Right ventricle myocardium superior (tissue), 1 donor: ENCODE measurements at places on chromosomes 13 and 19. TPM values are rescaled to one million over a fixed set of nuclear protein-coding genes. Genes with fewer than 3 reads are reported as not detected.

- no peak for DNase-seq
Measured at GRCh38 chr13:74251778-74252519, 117.7 kb upstream of the KLF12 start.

GRCh38 chr13:113559901-113560644 is 24.5 kb upstream of the TFDP1 start:
- no peak for DNase-seq

DNA sequence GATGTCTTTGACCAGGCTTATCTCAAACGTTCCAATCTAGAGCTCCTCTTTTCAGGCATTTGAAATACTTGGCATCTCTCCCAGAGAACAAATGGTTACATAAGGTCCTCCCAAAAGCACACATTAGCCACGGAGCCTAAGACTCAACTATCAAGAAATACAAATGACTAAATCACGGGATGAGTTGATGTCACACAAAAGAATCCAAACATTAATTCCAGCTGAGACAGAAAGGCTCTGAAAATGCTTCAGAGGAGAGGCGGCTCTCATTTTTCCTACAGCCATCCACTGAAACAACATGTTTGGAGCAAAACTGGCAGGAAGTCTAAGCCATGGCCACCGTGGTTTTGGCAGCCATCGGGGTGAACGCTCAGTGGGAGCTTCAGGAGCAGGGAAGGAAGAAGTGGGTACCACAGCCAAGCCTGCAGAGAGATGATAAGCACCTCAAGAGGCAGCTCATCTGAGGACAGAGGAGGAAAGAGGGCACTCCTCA is 122.5 kb downstream of the STK24 start:
- DNase-seq = no peak

GRCh38 chr13:48773531-48774275 is 120.0 kb downstream of the CYSLTR2 start:
- no peak for DNase-seq

DNA sequence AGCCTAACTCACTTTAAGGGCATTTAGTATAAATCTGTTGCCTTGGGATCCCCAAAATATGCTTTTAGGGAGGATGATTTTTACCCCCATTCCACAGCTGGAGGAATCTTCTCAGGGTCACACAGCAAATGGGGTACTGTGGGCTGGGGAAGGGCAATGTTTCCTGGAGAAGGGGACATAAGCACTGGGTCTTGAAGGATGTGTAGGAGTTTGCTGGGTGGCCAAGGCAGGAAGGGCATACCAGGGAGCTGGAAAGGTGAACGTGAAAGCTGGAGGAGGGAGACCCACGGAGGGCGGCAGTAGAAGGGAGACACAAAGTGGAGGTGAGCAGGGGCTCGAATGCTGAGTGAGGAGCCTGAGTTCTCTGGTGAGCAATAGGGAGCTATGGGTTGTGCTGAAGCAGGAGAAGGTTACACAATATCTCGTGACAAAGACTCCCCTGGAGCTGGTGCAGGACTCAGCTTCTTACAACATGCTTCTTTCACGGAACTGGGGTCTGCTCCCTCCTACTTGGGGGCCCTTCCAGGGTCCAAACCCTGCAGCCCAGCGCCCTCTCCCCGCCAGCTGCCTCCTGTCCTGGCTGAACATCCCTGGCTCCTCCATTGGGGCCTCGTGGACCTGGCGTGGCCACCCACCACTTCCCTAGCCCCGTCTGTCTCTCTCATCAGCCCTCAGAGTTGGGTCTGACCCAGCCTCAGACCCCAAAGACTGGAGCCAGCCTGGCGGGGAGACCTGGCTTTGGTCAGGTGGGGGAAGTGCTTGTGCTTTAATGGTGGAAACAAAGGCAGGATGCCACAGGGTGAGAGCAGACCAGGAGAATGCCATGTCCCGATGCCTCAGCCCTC is 11.1 kb downstream of the CILP2 start:
- no peak for DNase-seq

DNA sequence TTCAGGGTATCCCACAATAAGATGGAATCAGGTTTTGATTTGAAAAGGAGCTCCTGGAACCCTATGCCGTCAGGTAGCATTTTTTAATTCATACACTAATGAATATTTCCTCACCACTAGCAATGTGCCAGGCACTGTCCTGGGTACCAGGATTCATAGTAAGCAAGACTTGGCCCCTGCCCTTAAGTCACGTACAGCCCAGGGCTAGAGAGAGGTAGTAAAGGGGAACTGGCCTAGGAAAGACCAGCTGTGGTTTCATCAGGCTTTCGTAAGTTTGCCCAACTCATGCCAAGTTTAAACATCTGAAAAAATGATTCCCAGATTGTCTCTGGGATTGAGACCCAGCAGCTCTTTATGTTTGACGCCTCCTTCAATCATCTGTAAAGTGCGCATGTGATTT is 45.9 kb upstream of the AMER2 start:
- no peak for DNase-seq

DNA sequence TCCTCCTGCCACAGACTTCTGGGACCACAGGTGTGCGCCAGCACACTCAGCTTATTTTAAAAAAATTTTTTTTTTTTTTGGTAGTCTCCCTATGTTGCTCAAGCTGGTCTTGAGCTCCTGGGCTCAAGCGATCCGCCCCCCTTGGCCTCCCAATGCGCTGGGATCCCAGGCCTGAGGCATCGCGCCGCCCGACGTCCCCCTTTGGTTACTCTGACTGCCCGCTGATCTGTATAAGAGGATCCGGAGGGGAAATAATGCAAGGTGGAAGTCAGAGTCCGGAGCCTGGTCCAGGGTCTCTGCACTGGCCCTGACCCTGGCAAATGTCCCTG is 486 bp upstream of the ZNF805 start:
- no peak for DNase-seq

- DNase-seq = no peak
Measured at GRCh38 chr13:112619730-112620631, 32.0 kb upstream of the TUBGCP3 start.

GRCh38 chr19:46715975-46716671 is 791 bp downstream of the PRKD2 start:
- peak; percentile 44 for DNase-seq

GRCh38 chr19:32682317-32682716 is 6.7 kb downstream of the RGS9BP start:
- DNase-seq = no peak

- no peak for DNase-seq
Measured at GRCh38 chr13:76129305-76130000, 493.3 kb downstream of the LMO7 start.

DNA sequence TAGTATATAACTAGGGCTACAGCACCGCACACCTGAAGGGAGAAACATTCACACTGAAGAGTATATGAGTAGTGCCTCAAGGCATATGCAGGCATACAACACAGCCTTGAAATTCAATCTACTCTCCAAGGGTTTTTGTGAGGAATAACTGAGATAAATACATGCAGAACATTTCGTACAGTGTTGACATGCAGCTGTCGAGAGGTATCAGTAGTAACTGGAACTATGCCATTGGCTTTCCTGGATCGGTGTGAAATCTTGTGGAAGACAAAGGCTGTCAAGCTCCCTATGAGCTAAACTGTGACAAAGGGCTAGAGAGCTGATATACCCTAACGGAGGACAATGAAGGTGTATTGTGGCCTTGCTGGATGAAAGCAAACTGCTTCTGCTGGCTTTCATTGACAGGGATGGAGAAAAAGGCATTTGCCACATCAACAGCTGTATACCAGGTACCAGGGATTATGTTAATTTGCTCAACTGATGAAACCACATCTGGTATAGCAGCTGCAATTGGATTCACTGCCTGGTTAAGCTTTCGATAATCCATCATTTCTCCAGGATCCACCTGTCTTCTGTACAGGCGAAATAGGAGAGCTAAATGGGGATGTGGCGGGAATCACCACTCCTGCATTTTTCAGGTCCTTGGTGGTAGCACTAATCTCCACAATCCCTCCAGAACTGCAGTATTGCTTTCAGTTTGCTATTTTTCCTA is 16.3 kb downstream of the MTRF1 start:
- no peak for DNase-seq

DNA sequence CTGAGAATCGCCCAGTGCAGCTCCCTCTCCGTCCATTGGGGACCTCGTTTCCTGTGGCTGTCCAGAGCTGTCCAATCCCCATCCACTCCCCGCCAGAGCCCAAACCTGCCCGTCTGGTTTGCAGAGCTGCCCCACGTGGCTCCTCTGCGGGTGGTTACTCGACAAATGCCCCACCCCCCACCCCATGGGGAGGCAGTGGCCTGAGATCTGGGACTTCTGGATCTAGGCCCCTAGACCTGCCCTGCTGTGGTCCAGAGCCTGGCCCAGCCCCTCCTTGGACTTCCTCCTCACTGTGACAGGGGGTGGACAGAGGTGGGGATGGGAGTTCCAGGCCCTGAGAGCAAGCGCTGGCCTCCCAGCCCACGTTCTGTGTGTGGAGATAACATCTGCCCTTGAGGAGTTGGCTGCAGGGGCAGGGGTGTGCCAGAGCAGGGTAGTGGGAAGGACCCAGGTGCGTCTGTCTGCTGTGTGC is 29.1 kb downstream of the PAK4 start:
- no peak for DNase-seq

- DNase-seq = no peak
Measured at GRCh38 chr19:38726761-38727301, 17.4 kb downstream of the CAPN12 start.

GRCh38 chr19:3873151-3873550 is 4.3 kb upstream of the ZFR2 start:
- DNase-seq = no peak

- no peak for DNase-seq
Measured at GRCh38 chr19:43763473-43763939, 8.7 kb upstream of the SMG9 start.

DNA sequence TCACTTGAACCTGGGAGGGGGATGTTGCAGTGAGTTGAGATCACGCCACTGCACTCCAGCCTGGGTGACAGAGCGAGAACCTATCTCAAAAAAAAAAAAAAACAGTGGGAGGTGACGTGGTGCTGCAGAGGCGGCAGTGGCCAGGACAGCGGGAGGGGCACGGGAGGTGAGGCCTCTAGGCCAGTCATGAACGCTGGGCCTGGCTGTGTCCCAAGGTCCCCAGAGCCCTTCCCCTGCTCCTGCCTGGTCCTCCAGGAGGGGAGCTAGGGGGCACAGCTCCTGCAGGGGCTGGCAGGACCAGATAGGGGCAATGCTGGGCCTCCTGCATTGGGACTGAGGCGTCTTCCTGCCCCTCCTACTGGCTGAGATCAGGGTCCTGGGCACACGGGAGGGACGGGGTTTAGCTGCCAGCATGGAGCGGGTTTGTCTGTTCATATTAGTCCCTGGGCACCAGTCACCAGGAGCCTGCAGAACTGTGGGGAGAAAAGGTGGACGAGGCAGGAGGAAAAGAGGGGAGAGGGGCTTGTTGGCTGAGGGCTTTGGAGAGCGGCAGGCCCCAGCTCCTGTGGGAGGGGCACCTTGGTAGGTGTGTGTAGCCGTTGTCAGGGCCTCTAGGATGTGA is 4.5 kb downstream of the MAP2K7 start:
- no peak for DNase-seq

- no peak for DNase-seq
Measured at GRCh38 chr13:92873029-92873428, 353.6 kb upstream of the GPC6 start.

DNA sequence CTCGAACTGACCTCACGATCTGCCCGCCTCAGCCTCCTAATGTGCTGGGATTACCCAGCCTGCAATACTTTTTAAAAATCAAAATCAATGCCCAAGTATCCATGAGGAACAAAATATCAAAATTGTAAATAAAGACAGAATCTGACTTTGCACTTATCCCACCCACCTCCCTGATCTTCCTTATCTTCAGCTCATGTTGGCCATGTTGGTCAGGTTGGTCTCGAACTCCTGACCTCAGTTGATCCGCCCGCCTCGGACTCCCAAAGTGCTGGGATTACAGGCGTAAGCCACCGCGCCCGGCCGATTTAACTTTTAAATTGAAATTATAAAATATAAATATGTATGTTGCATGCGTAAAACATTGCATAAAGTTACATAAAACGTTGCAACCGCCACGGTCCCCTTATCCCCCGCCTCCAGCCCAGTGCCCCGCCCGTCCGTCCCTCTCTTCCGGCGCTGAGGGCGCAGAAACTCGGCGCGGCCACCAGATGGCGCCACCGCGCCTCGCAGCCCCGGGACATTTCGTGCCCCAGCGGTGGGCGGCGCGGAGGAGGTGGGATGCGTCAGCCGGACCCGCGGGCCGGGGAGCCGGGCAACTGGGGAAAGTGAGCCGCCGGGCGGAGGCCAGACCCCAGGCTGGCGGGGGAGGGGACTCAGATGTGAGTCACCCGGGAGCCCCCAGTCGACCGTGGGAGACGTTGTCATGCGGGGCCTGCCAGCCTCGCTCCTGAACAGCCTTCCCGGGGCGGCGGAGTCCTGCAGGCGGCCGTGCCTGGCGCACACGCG is 1.5 kb upstream of the GADD45B start:
- DNase-seq = peak; percentile 93

- peak; percentile 82 for DNase-seq
Measured at GRCh38 chr19:21483589-21484170, 21.7 kb upstream of the ZNF429 start.

GRCh38 chr13:85608255-85608829 is 190.9 kb downstream of the SLITRK6 start:
- no peak for DNase-seq

GRCh38 chr13:50126263-50126992 is 111.2 kb downstream of the KCNRG start:
- DNase-seq = no peak

The CEACAM16 gene
- total RNA-seq = not detected

The PLIN5 gene
- 64.6 TPM for total RNA-seq

The LILRB4 gene
- total RNA-seq = 3.8 TPM

The ZNF790 gene
- 9.8 TPM for total RNA-seq

The ZNF160 gene
- total RNA-seq = 15.7 TPM

The C19orf44 gene
- 3.6 TPM for total RNA-seq

The PLK5 gene
- total RNA-seq = not detected

The UBL5 gene
- 595 TPM for total RNA-seq
